Stimulated activated CD4-positive, alpha-beta T cell treated with anti-CD3 and anti-CD28 coated beads, Interleukin-2, amount 100 ng/mL, for 4 hours (primary cell): ENCODE measurements at places on chromosomes 3 and 15.

- no peak for DNase-seq
These were observed 195.0 kb downstream of the RORA start for GRCh38 chr15:61033940-61034677.

DNA sequence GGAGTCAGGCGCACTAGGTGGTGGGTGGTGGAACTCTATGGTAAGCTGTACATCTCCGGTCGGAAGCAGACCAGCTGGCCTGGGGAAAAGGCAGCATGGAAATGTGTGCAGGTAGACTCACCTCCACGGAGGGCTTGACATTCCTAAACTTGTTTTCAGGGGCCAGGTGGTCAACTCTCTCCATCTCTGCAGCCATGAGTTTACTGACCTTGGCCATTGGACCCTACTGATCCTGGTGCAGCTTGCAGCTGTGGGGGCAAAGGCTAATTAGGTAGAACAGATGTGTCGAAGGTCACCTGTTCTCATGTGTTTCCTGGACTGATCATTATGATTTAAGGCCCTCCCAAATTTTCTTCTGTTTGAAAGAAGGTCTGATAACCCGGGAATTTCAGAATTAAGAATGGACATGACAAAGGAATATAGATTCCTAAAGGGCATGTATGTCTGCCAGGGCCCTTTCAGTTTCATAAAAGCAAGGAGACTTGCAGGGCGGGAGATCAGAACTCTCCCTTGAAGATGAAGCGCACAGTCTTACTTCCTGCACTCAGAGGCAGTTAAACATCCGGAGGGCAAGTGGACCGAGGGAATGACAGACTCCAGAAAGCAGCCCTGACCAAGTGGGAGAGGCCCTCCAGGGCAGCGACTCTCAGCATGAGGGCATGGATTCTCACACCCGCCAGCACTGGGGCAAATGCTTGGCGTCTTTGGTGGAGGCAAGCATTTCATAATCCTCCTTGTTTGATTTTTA, 56.1 kb upstream of the CMTM7 start:
- no peak for DNase-seq

- DNase-seq, result no peak
These were observed 77.8 kb downstream of the SENP2 start for GRCh38 chr3:185663929-185664328.

DNA sequence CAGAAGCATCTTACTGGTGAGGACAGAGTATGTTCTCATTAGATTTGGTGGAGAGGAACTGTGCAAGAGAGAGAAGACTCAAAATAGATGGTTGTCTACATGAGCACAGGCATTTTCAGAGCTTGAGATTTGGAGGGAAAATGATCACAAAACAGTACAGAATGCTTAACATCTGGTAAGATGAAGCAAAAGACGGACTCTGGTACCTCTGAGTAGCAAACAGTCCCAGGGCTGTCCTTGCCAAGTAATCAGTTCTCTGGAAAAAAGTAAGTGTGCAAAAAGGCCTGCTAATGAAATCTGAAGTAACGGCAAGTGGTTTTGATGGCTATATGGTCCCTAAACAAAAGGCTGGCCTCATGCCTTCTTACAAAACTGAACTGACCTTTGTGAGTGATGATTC, 414.2 kb downstream of the CNTN4 start:
- no peak for DNase-seq

GRCh38 chr3:25902586-25902985, 112.7 kb downstream of the OXSM start:
- no peak for DNase-seq

DNA sequence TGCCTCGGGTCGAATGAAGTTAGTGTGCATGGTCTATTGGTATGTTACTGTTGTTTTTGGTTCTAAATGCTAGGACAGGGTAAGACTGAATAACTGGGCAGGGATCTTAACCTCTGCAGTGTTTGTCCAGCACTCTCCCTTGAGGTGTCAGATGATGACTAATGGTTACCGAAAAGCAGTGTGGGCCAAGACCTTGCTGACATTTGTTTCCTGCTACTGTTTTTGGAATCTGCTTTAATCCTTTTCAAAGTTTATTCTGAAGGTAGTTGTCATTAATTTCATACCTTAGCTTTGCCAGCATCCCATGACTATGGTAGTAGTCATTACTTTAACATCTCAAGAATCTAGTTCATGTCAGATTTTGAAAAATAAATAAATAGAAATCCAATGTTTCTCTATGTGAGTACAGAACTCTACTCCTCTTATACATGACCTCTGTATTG, 117.0 kb downstream of the P3H2 start:
- no peak for DNase-seq

DNA sequence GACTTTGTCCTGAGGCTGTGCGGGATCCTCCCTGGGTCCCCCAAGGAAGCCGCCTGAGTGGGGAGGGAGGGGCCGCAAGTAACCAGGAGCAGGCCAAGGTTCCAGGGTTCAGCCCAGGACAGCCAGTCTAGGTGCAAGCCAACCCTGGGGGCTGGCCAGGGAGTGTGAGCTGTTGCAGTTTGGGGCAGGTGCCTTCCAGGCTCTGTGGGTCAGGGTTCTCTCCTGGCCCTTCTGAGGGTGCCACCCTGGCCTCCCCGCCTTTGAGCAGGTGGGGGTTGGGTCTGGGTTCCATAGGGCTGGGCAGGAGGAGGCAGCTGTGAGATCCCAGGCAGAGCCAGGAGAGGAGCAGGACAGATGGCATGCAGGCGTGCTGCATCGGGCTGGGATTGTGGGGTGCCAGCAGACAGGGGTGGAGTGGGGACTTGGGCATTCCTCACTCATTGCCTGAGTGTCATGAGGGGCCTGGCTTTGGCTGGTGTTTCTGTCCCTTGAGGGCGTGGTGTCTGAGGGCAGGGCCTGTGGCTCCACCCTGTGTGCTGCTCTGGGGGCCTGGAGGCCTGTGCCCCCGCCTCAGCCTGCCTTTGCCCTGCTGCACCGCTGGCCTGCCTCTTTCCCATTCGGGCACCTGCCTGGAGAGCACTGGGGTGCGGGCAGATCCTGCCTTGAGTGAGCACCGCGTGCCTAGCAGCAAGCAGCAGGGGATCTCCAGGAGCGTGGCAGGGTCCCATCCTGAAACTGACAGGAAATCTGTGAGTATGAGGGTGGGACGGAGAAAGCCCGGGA, 18.4 kb downstream of the KLF13 start:
- no peak for DNase-seq

- DNase-seq, result no peak
These were observed 7.4 kb downstream of the ARRDC4 start for GRCh38 chr15:97967881-97968280.

- DNase-seq, result no peak
These were observed 223.8 kb downstream of the NTRK3 start for GRCh38 chr15:88032787-88033186.

DNA sequence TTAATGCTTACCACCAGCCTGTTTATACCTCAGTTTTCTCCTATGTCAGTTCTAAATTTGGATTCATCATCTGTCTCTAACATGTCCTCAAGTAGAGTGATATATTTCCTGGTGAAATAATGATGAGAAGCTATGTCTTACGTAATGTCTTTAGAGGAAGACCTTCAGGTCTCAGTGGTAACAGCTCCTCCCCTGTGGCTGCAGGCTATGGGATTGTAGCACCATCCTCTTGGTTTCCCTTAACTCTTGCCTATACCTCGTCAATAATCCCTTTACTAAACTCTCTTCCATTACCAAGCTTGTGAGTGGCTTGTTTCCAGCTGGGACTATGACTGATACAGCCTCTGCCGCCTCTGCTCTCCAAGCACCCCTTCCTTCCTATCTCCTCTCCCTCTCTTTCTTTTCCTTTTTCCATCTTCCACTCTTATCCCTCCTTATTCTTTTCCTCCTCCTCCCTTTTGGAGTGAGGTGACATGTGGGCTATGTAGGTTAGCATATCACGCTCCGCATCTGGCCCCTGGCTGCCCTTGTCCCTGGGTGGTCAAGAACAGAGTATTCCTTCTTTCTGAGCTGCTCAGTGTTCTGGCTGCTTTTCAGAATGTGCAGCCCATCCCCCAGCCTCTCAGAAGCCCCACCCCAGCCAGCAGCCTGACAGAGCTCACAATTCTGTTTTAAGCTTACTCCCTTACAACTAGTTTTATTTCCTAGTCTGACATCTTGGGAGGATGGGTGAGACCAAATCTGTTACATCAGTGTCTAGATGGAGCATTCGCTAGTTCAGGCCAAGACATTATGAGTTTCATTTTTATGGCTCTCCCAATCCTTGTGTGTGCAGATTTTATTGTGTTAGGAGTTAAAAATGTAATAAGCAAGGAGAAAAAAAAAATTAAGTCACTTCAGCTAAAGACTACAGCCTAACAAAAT, 75.0 kb upstream of the RNU6-1 start:
- no peak for DNase-seq

DNA sequence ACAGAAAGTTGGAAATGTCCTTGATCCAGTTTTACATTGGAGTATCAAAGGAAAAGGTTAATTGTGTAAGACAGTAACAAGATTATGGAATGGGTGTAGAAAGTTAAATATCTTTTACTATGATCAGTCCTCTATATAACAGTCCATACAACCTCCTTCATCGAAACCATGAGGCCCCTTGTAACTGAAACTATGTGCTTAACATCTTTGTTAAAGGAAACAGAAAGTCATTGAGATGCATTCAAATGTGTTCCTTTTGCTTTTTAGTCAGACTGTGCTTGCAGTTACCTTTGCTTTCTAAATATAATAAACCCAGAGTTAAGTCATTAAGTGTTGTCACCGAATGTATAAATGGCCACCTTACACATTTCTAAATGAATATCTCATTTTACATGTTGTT, 1298.5 kb downstream of the ROBO2 start:
- DNase-seq, result no peak

- no peak for DNase-seq
These were observed 33.1 kb downstream of the TP63 start for GRCh38 chr3:189664311-189664710.

GRCh38 chr3:177026505-177027277, 170.6 kb downstream of the TBL1XR1 start:
- no peak for DNase-seq

DNA sequence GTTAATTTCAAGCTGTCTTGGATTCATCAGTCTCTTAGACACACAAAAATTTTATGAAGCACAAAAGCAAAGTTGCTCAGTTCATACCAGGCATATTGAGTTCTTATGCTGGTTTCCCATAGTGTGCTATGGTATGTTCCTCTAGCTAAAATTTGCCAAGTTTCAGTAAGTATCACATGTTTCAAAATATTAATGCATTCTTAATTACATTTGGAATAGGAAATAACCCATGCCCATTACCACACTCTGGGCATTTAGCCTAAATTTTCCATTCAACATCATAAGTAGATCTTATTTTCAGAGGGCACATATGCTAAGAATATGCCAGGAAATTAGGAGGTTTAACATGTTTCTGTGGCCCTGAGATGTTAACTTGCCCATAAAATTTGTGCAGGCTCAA, 289.9 kb downstream of the SHOX2 start:
- no peak for DNase-seq

DNA sequence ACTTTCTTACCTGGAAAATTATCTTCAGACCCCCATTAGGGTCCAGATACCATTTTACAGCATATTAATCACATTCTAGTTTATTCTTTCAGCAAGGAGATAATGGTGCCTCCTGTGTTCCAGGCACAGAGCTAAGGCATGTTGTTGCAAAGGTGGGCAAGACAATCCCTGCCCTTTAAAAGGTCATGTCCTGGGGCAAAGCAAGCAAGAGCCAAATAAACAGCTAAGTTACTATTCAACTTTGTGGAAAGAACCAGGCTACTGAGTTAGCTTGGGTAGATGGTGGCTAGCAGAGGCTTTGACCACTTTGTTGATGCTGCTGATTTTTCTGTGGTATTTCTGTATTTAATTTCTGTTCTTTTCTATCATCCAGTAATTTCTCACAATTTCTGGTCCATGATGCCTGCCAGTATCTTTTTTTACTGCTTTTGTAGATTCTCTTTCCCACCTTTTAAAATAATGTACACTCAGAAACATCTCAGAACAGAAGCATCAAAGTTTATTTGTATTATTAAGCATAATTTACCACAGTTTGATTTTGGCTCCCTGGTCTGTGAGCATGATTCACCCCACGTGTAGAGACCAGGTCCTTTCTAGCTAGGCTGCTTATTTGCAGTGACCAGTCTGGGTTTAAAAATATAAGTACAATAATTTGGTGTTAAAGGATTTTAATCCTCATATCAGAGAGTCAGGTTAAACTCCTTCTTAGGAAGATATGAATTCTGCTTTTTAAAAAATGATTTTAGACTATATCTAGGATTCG, 71.5 kb downstream of the LRRC28 start:
- DNase-seq, result no peak

DNA sequence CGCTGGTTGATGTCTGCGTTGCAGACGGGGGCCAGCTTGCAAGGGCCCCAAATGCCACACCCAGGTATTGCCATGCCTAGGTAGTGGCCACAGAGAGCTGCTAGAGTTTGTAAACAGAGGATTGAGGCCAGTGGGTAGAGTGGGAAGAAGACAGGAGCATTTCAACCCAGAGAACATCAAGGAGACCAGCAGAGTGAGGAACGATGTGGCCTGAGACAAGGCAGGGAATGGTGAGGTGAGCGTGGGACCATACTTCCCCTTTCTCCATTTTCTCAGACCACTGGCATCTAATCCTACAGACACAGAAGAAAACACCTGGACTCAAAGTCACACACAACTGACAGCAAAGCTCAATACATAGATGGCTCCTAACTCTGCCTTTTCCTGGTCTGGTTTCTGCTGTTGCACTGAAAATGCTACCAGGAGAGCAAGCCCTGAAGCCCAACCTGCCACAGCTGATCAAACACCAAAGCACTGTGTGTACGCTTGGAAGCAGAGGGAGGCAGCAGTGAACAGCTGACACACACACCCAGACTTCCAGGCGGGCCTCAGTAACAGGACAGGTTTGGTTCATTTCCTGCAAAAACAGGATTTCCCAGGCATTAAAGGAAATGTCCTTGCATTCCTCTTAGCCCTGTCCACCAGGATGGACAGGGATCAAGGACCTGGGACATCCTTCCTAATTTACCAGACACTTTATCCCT, 1.6 kb downstream of the FAM174B start:
- DNase-seq, result no peak

DNA sequence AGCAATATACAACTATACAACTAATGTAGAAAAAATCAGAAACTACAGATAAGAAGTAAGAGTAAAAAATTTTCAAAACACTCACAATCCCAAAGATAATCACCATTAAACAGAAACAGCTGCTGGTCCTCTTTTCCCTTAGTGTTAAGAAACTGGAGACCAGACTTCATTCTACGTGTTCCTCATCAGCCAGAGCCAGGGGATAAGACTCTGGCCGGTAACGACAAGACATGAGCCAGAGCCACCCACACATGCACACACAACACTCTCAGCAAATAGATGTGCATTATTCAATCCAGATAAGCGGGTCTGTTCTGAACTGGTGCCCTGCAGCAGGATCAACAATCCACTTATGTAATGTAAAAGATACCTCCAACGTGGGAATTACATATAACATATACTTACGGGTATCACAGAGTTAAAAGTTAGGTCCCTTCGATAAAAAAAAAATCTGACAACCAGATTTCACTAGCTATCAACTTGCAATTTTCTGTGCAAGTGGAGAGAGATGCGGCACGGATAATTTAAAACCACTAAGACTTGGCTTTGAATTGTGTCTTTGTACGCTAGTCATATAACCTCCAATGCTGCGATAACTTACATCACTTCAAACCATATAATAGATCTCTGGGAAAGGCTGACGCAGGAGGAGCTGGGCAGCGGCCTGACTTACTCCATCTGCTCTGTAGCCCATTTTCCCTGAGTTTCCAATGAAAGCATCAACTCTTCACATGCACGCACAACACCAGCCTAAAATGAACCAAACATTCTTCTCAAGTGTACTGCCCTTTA, 17.8 kb downstream of the PRICKLE2 start:
- DNase-seq, result no peak
